Activated naive CD4-positive, alpha-beta T cell treated with anti-CD3 and anti-CD28 coated beads for 36 hours (primary cell): ENCODE measurements at places on chromosomes 3 and 15. TPM values are rescaled to one million over a fixed set of nuclear protein-coding genes. Genes with fewer than 3 reads are reported as not detected.

Gene BAHD1
- total RNA-seq = 9.9 TPM

Gene ACKR2
- 0.76 TPM for total RNA-seq

Gene ACAD11
- 11.4 TPM for total RNA-seq

GRCh38 chr3:40173227-40173721 is 136.2 kb upstream of the EIF1B start:
- DNase-seq = no peak

- DNase-seq = peak; percentile 63
These were observed 104.5 kb downstream of the RARB start for GRCh38 chr3:25532431-25533162.
